ENCODE measurements at places on chromosomes 5 and 9. TPM values are rescaled to one million over a fixed set of nuclear protein-coding genes. Genes with fewer than 3 reads are reported as not detected.

The TPPP gene
- 0.65 TPM for total RNA-seq

DNA sequence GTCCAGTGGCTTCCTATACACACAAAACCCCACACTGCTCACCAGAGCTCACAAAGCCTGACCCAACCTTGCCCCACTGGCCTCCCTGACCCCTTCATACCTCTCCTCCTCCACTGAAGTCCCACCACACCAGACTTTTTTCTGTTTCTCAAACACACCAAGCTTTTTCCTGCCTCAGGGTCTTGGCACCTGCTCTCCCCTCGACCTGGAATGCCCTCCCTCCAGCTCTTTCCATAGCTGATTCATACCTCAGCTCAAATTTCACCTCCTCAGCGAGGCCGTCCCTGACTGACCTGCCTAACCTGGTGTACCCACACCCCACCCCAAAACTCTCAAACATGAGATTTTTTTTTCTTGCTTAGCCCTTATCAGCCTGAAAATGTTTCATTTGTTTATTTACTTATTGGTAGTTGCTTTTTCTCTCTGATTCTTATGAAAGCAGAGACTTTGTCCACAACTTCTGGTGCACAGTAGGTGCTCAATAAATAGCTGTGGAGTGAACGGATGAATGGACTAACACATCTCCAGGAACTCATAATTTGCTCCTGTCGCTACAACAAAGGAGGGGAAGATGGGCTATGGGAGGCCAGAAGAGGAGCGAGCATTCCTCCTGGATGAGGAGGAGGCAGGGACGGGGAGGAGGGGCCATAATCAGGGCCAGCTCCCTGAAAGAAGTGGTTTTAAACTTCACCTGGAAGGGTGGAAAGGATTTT, 84.3 kb downstream of the SH3TC2 start:
- no peak for DNase-seq
- no peaks in the 10 kb centered on the region for H3K27me3 ChIP-seq
- H3K36me3 ChIP-seq = no peaks in the 10 kb centered on the region
- no peak overlapping the region for H3K27ac ChIP-seq
- H3K4me3 ChIP-seq = no peak overlapping the region

DNA sequence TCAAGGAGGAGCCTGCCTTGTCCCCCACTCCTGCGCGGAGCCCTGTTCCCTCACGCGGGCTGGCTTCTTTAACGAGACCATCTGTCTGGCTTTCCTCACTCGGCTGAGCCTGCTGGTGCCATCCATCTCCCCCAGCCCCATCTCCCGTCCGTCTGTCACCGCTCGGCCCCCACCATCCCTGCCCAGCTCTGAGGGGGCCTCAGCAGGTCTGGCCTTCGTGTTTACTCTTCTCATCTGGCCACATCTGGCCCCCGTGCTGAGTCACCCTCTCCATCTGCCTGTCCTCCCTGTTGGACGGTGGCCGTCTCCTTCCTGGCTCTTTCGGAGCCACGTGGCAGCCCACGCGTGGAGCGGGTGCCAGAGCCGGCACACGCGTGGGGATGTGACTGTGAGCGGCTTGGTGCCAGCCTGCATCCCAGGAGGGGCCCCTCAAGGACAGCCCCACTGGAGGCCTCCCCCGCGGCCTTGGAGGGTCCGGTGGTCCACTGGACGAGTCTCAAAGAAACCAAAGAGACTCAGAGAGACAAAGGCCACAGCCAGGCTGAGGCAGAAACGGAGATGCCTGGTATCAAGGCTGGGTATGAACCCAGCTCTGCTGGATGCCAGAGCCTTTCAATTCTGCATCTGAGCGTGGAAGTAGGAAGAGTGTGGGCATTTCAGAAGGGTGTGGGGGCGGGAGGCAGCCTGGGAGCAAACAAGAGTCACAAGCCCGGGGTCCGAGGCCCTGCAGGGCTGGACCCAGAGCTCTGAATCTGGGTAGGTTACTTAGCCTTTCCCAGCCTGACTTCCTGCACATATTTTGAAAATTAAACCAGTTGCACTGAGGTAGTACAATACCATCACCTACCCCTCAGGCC, 76.7 kb upstream of the UNC5A start:
- peak; percentile 44 for DNase-seq
- peaks cover 4% of the 10 kb centered on the region for H3K27me3 ChIP-seq
- H3K4me1 ChIP-seq = peaks cover under 1% of the 10 kb centered on the region
- no peak overlapping the region for H3K27ac ChIP-seq
- H3K36me3 ChIP-seq = no peaks in the 10 kb centered on the region
- H3K4me3 ChIP-seq = no peak overlapping the region

DNA sequence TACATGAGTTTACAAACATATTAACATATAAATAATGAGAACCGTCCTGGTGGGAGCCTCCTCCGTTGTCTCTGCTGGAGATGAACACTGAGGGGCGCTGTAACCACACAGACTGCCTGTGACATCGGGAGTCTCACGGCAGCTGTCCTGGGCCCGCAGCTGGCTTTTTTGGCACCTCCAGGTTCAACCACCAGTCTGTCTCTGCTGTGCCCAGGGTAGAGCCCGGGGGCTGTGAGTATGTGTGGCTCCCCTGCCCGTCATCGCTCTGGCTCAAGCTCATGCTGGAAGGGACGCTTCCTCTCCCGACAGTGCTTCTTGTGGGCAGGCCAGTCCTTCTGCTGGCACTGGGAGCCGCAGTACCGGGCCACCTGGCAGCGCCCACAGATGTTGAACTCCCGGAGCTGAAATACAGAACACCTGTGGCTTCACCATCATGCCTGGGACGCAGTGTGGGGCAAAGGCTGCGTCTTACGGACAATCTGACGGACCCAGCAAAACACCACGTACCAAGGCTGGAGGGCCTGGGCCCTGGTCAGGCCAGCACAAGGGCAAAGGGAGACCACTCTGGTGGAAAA, 3.6 kb upstream of the DPH7 start:
- no peaks in the 10 kb centered on the region for H3K27me3 ChIP-seq
- no peak overlapping the region for H3K4me3 ChIP-seq
- 0 out of 2 replicates have a peak overlapping the region, but pooled peaks have one; percentile 7 for H3K27ac ChIP-seq
- DNase-seq = peak; percentile 66
- peaks cover 6% of the 10 kb centered on the region for H3K4me1 ChIP-seq

- H3K36me3 ChIP-seq = no peaks in the 10 kb centered on the region
- no peaks in the 10 kb centered on the region for H3K27me3 ChIP-seq
- no peak overlapping the region for H3K27ac ChIP-seq
- H3K4me3 ChIP-seq = no peak overlapping the region
- no peak for DNase-seq
Measured at GRCh38 chr9:105978336-105978735, 284.0 kb downstream of the TMEM38B start.

The OTULINL gene
- 7.7 TPM for total RNA-seq

DNA sequence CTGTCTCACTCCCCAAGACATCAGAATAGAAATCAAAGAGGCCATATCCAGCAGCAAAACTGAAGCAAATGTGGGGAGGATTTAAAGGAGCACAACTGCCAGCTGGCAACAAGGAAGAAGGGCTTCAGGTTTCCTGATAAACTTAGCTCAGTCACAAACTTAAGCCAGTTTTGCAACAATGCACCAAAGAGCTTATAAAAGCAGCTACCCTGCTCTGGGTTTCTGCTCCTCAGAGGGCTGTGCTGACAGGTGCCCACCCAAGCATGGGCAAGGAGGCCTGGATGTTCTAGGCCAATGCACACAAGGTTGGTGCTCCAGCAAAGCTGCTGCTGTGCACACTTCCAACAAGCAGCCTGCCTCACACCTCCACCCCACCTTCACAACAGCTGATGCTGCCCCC, 132.9 kb downstream of the SIL1 start:
- H3K27ac ChIP-seq = no peak overlapping the region
- H3K4me1 ChIP-seq = no peaks in the 10 kb centered on the region
- no peak for DNase-seq
- no peak overlapping the region for H3K4me3 ChIP-seq
- H3K27me3 ChIP-seq = no peaks in the 10 kb centered on the region

DNA sequence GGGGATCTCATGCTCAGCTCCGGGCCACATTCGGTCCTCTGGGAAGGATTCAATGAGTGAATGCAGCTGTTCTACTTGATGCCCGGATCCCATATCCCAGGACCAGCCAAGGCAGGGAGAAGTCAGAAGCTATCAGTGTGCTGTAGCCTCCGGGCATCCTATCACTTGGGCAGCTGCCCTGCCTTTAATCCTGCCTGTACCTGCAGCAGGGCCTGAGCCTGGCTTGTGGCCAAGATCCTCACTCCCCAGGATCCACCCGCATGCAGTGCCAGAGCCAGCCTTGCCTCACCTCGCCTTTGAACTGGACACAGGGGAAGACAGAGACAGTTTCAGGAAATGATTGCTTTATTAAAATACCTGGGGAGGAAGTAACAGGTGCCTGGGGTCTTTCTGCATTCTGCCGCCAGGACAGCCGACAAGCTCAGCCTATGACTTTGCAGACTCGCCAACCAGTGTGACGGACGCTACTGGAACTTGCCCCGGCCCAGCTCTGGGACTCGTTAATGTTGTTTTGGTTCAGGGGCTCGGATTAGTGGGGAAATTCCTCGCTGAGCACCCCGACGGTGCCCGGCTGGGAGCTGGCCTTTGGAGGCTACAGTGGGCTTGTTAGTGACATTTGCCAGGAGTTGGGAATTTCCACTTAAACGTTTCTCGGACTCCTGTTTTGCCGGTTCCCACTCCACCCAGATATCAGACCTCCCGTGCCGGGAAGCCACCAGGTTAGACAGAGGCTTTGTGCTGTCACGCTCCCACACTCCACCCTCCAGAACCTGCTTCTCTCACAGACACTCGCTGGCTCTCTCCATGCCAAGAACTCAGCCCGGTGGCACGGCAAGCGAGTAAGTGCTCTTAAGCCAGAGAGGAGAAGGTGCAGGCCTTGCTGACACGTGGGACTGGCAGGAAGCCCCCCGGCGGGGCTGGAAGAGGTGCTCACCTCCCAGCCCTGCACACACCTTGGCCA, 721 bp downstream of the PTGES start:
- H3K4me1 ChIP-seq = peaks cover 11% of the 10 kb centered on the region
- DNase-seq = no peak
- H3K36me3 ChIP-seq = no peaks in the 10 kb centered on the region
- H3K4me3 ChIP-seq = peak overlapping the region; percentile 15

- H3K4me3 ChIP-seq = no peak overlapping the region
- no peak for DNase-seq
- H3K27ac ChIP-seq = no peak overlapping the region
- H3K36me3 ChIP-seq = peaks cover 7% of the 10 kb centered on the region
- H3K4me1 ChIP-seq = peaks cover 9% of the 10 kb centered on the region
- no peaks in the 10 kb centered on the region for H3K27me3 ChIP-seq
Measured at GRCh38 chr9:27361492-27361891, 64.5 kb upstream of the EQTN start.

GRCh38 chr9:70519912-70520724, 105.7 kb upstream of the KLF9 start:
- no peak for DNase-seq
- H3K27me3 ChIP-seq = no peaks in the 10 kb centered on the region
- no peak overlapping the region for H3K27ac ChIP-seq
- no peaks in the 10 kb centered on the region for H3K36me3 ChIP-seq
- H3K4me3 ChIP-seq = no peak overlapping the region

The NMUR2 gene
- not detected for total RNA-seq

GRCh38 chr5:145681686-145682085, 153.5 kb downstream of the PRELID2 start:
- no peak overlapping the region for H3K4me3 ChIP-seq
- H3K27me3 ChIP-seq = no peaks in the 10 kb centered on the region
- no peaks in the 10 kb centered on the region for H3K36me3 ChIP-seq
- no peaks in the 10 kb centered on the region for H3K4me1 ChIP-seq
- DNase-seq = peak; percentile 54
